Right cardiac atrium (tissue), 5 donors: ENCODE measurements at places on chromosomes 12 and 14.

GRCh38 chr12:63396135-63396534, 245.1 kb upstream of the AVPR1A start:
- DNase-seq = no peak

GRCh38 chr14:25431211-25432076, 381.5 kb upstream of the STXBP6 start:
- DNase-seq = peak; percentile 23

DNA sequence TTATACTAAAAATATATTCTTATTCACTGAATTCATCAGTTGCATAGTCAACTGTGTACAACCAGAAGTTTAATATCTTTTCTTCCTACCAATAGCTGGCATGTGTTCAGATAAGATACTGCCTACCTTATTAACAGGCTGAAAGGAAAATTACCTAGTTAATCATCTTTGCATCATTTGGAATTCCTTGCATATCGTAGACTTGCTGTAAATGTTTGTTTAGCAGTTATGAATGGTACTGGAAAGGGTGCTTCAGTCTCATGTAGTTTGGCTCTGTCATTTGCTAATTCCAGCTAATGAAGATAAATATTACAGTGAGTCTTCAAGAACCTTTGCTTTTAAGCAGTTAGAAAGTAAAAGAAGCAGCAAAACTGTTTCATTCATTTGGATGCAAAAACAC, 84.4 kb downstream of the PPHLN1 start:
- DNase-seq = no peak

DNA sequence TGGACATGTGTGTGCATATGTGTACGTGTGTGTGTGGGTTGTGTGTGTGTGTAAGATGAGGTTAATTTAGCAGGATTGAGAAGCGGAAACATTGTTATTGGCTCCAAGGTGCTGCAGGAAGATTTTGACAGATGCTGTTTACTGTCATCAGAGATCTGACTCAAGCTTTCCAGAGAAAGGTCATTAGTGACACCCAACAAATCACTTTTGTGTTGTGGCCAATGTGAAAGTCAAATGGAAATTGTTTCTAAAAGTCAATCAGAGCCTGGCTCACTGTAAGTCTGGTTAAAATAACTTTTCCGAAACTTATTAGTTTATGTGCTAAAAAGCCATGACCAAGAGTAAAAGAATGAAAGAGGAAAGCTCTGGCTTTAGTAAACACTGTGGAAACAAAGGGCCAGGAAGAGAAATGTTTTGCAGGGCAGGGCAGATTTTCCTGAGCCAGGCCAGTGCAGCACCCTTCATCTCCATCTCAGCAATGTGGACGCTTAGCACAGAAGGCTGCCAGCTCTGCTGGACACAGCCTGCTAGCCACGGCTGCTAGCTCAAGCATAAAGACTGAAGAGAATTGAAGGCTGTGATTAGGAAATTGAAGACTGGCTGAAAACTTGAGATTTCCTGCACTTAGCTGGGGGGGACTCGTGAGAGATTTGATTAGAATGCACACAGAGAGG, 235.8 kb downstream of the NEDD1 start:
- DNase-seq = no peak

GRCh38 chr14:22748631-22749068, 17.8 kb upstream of the OXA1L start:
- no peak for DNase-seq
